ENCODE measurements at places on chromosomes 16 and 17.

- DNase-seq: no peak
Observed at GRCh38 chr17:46979147-46979863, at the start of gene RPRML. TSS of gene RPRML (minus strand) at chr17:46979253. CDS start at chr17:46979007, 246 bp downstream.

- DNase-seq: no peak
Observed at GRCh38 chr17:78337244-78338109, 22.4 kb downstream of the SOCS3 start.

DNA sequence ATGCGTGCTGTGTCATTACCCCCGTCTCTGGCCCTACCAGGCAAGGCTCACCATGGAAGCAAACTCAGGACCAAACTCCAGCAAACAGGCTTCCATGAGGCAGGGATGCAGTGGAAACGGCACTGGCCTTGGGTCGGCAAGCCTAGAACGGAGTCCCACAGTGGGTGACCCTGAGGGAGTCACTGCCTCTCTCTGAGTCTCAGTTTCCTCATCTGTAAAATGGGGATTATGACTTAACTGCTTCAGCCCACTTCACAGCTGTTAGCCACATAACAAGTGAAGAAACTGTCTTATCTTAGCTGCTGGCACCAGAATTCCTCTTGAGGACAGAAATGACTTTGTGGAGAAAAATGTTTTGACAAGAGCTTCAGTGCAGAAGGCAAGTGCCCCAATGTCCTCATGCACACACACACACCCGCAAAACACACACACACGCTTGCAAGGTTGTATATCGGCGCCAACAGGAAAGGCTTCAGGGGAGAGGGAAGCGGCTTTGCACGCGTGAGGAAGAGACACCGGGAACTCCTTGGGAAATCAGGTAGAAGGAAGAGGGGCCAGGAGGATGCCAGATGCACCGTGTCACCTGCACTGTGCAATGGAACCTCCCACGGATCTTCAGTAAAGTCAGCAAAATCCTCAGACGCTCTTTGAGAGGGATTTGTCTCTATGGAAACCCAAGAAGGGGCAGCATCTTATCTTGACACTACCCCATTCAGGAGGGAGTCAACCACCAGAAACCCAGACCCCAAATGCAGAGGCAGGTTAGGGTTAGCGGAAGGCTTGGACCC is 53.7 kb downstream of the GSG1L start:
- no peak for DNase-seq

DNA sequence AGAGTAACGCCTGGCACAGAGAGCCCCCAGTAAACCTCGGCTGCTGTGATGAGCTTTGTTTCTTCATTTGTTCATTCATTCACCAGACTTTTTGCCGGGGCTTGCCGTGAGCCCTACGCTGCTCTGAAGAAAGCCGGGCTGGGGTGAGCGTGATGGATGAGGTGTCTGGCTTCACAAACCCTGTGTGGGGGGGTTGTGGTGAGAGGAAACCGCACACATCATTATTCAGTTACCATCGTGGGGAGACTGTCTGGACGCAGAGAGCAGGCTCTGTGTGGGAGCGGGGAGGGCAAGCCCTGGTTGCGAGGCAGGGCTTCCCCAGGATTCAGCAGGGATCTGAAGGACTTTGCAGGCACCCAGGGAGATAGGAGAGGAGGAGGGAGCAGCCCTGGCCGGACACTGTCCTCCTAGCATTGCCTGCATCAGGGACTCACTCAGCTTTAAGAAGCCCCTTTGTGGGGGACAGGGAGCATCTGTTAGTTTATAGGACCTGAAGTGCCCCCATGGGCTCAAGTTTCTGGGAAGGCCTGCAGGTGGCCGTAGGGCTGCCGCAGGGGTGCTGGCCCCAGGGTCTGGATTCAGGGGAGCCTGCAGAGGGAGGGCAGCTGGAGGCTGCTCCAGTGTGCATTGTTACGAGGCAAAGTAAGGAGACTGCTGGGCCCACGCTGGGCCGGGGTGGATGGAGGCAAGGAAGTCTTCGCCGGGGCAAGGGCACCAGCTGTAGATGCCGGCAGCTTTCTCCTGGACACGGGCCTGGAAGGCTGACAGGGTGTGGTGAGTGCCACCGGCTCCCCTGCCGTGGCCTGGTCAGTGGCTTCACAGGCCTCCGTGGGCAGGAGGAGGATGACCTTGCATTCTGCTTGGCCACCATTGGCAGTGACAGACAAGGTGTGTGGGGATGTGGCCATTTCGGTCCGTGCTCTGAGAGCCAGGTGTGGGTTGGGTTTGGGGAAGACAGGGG is 334.5 kb downstream of the SEC14L1 start:
- DNase-seq: no peak

DNA sequence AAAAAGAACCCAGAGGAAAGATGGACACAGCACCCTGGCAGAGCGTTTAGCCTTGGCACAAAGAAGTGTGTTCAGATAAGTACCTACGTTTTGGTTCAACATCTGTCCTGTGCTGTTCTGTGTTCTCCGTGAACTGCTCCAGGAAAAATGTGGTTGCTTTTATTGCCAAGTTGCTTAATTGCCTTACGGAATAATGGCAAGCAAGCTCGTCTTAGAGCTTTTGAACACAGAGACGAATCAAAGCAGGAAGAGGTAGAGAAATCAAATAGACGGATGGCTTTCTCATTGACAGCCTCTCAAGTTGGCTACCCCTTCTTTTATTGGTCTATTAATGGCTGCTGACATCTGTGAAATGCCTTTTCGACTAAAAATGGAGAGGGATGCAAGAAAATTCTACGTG is 911.1 kb upstream of the EEF2KMT start:
- no peak for DNase-seq

- DNase-seq: no peak
Observed at GRCh38 chr16:71780521-71781089, 28.0 kb downstream of the AP1G1 start.

DNA sequence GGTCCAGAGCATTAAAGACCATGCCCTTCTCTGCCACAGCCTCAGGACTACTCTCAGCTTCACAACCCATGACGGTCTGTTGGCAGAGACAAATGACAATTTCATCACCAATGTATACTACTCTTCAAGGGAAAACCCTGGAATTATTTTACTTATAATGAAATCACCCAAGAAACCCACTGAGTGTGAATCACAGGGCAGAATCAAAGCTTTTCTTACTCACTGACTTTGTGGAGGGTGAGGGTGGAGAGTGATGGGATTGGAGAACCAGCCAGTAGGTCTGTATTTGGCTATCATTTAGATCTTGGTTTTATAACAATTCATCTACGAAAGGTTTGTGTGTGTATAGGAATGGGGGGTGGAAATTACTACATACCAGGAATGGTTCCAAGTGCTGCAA is 442.6 kb downstream of the SHISA9 start:
- DNase-seq: no peak

DNA sequence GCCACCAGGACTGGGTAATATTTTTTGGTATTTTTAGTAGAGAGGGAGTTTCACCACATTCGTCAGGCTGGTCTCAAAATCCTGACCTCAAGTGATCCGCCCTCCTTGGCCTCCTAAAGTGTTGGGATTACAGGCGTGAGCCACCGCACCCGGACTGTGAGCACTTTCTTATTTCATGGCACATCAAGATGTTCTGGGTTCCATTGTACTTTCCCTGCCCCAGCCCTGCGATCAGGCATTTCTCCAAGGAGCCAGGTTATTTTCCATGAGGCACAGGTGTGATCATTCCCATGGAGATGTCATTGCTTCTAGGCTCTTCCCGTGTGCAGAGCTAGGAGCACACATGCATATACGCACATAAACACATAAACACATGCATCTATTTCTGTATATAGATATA is 2.6 kb upstream of the ANKRD40CL start:
- no peak for DNase-seq

GRCh38 chr17:44115585-44116415 is 7.6 kb downstream of the HDAC5 start:
- DNase-seq: peak; percentile 58

DNA sequence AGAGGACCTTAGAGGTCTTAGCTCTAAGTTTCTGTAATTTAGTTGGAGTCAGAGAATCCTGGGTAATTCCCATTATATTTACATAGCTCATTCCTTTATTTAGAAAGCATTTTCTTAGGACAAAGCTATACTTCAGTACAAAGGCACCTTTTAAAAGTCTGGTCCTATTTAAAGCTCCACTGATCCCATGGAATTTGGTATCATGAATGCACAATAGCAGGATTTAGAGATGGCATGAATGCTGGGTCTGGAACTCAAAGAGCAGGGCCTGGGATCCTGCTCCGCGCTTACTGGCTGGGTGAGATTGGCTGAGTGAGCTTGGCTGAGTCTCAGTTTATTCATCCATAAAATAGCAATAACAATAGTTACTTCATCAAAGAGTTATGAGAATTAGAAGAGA is 4.8 kb downstream of the KRT23 start:
- peak; percentile 61 for DNase-seq

- DNase-seq: no peak
Observed at GRCh38 chr16:66508248-66508913, 41.5 kb downstream of the TK2 start.

DNA sequence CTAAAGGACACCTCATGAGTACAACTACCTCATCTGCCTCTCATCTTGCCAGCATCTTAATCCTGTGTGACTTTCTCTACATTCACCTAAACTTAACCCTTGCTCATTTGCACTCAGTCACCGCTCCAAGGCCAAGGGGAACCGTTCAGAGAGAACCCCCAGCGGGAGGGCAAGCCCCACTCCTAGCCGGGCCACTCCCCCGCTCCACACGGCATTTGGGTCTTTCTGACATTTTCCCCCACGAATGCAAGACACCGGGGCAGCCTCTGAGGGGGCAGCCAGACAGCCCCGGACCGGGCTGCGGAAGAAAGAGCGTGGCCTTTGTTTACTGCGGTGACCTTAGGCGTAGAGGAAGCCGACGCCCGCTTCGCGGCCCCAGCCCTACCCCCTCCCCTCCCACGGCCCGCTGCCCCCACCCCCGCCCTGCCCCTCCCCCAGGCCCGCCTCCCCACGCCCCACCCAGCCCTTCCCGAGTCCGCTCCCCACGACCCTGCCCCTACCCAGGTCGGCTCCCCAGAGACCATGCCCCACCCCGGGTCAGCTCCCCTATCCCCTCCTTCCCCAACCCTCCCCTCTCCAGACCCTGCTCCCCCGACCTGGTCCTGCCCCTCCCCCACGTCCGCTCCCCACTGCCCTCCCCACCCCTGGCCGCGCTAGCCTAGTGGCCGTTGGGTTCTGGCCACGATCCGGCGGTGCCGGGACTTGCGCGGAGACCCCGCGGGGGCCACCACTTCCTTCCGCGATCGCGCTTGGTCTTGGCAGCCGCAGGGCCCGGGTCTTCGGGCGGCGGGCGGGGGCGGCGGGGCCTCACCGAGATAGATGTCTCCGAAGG is 789 bp downstream of the CSNK1D start:
- DNase-seq: peak; percentile 42

DNA sequence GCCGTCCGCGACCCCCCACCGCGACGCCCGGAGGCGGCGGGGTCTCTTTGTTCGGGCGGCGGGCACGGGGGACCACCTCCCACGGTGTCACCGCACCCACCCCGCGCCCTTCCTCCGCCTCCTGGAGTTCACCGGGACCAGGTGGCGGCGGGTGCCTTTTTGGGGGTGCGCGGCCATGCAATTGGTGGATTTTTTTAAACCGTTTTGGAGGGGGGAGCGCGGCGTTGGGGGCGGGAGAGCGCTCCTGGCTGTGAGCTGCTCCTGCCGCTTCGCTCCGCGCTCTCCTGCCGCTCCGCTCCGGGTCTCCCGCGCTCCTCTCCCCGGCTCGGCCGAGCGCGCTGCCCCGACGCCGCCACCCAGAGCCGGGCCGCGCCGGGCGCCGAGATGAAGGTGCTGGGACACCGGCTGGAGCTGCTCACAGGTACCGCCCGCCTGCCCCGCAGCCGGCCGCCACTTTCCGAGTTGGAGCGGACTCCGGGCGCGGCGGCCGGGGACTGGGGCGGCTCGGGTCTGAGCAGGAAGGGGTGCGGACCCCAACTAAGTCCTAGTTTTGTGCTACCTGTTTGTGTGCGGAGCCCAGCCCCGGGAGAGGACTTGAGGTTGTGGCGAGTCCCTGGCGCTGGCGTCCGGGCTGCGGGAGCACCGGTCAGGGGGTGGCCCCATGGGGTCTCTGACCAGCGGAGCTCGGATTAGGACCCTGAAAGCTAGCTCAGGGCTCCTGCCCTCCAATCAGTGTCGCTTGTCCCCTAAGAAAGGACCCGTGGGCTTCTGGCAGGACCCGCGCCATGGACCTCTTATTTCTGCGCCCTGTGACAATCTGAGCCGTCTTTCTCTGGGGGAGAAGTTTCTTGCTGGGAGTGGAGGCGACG is 35.7 kb upstream of the NDRG4 start:
- peak; percentile 78 for DNase-seq

DNA sequence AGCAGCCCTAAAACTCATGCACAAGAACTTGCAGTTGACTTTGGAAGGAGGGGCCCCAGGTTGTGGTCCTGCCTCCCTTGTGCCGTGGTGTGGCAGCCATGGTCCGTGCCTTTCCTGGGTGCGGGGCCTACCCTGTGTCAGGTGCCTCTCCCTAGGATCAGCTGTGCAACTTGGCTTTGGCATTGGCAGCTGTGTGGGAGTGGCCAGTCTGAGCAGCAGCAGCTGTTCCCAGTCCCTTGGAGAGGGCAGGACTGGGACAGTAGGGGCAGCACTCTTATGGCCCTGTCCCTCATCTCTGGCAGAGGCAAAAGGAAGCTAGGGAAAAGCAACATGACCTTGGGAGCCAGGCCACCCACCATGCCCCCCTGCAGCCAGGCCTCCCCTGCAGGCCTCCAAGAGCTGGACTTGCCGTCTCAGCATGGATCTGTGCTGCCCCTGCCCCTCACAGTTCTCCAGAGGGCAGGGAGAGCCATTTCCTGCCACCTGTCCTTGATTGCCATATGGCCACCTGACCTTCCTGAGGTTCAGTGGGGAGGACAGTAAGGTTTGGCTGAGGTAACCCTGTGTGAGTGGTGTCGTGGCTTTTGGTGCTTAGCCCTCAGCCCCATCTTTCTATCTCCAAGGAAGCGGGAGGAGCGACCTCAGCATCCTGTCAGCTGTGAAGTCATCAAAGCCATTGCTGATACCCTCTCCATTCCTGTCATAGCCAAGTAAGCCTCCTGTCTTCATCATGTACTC is 15.5 kb upstream of the NFATC3 start:
- peak; percentile 22 for DNase-seq

- no peak for DNase-seq
Observed at GRCh38 chr16:27729516-27730304, 179.8 kb downstream of the KATNIP start.

DNA sequence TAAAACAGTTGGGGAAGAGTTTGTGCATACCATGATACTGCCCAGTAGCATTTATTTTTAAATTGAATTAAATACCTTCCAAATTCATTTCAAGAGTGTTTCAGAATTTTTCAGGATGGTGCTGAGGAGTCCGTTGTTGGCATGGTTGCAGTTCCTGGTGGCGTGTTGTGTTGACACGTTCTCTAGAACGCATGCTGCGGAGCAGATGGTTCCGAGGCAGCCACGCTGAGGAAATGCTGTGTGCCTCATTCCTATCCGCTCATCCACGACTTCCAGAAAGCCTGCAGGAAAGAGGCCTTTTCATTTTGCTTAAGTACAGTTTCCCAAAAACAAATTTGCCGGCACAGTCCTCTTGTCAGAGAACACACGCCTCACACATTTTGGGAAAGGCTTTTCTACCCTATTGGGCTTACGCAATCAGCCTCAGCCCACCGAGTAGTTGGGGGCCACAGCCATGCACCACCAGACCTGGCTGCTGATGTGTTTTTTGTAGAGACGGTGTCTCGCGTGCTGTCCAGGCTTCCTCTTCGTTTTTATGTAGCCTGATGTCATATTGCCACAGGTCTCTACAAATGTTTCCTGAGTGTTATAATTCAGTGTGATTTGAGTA is 32.1 kb upstream of the IL17C start:
- DNase-seq: no peak

GRCh38 chr16:24728891-24729242 is 584 bp upstream of the TNRC6A start:
- DNase-seq: no peak
